Stimulated activated CD4-positive, alpha-beta T cell treated with anti-CD3 and anti-CD28 coated beads, Interleukin-4, amount 100 ng/mL, for 1 hour (primary cell): ENCODE measurements at places on chromosomes 6 and 20.

- no peak for DNase-seq
Observed at GRCh38 chr20:4829514-4830215, 108.0 kb downstream of the PRND start.

- DNase-seq, result no peak
Observed at GRCh38 chr20:9837634-9838033, 1.2 kb downstream of the PAK5 start.

DNA sequence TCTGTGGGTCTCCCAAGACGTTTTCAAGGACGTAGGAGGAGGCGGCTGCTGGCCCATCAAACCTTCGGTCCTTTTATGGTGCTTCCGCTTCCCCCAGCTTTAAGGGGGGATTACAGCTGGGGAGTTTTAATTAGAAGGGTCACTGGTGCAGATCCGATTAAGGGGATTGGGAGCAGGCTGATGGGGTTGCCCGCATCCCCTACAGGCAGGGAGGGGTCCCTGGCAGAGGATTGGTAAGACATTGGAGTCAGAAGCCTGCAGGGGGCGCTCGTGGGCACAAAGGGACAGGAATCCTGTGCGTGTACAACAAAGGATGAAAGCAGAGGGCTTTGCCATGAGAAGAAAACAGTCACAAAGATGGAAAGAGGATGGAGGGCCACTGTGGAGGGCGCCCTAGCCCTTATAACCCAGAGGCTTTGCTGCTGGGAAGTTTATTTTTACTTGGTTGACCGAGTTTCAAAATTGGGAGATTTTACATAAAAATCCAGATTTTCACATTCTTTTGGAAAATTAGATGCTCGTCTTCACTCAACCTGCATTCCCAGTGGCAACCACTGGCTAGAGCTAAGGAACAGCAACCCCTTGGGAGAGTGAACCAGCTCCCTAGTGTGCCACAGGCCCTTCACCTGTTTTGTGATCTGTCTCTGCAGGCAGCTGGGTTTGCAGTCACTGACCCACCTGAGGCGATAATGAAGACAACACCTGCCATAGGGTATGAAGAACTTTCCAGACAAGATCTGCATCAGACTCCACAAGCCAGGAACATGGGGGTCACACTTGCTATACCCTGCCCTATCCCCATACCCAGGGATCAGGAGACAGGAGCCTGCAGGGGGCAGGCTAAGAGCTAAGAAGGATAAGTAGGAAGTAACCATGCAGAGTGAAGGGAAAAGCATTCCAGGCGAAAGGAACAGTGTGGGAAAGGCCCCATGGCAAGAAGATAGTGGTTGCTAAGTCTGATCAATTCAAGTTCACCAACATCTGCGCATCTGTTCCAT lies 97.7 kb downstream of the KCNB1 start:
- DNase-seq, result peak; percentile 69

- no peak for DNase-seq
Observed at GRCh38 chr6:35203680-35204079, 10.1 kb upstream of the SCUBE3 start.

- no peak for DNase-seq
Observed at GRCh38 chr20:63276956-63277355, 4.3 kb downstream of the ARFGAP1 start.

DNA sequence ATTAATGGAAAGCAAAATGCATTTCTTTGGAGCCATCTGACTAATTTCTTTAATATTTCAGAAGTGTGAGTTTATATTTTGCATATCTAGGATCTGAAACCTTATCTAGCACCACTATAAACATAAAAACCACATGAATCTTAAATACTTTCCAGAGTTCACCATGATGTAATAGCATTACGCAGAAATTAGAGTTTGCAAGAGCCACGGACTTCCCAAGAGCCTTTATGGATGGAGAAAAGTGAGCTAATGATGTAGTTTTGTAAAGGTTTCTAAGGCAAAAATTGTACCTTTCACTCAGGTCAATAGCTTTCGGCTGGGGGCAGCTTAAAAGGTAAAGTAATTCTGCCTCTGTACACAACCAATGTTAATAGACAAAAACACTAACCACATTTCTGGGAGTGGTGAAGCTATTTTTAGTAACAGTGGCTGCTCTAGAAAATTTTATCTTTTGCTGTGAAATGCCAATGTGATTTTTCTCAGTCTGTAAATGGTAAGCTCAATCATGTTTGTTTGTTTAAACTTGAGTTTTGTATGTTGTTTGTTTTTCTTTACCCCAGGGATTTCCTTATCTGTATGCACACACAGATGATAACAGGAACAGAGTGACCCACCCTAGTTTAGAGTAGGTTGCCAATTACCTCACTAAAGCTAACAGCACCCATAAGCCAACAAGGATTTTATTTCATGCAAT lies 80.5 kb downstream of the FILIP1 start:
- DNase-seq, result no peak

DNA sequence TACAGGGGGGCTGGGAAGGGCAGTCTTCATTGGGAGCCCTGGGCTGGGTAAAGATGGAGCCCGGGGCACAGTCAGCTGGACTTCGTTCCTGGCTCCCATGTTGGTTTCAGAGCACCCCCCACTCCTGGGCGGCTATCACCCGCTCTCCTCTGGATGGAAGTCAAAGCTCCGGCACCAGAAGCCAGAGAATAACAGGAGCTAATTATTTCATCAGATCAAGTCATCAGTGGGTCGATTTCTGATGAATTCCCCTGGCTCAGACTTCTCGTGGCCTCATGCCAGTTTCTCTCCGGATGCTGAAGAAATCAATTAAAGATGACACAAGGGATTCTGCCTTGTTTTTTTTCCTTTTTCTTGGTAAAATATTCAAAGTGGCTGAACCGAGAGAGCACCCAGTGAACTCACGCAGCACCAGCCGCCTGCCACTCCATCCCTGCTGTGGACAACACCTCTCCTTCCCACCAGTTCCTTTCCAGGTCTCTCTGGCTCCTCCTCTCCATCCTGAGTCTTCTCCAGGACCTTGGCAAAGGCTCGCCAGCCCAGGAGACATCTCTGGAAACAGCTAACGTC lies 22.5 kb downstream of the SULF2 start:
- DNase-seq, result no peak

DNA sequence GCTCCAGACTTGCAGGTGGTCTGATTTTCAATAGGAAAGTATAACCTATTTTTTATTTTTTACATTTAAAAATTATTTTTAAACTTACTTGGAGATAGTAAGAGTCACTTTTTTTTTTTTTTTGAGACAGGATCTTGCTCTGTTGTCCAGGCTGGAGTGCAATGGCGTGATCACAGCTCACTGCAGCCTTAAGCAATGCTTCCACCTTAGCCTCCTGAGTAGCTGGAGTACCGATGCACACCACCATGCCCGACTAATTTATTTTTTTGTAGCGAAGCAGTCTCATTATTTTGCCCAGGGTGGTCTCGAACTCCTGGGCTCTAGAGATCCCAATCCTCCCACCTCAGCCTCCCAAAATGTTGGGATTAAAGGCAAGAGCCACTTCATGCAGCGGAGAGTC lies 84.8 kb upstream of the RALY start:
- DNase-seq, result no peak

DNA sequence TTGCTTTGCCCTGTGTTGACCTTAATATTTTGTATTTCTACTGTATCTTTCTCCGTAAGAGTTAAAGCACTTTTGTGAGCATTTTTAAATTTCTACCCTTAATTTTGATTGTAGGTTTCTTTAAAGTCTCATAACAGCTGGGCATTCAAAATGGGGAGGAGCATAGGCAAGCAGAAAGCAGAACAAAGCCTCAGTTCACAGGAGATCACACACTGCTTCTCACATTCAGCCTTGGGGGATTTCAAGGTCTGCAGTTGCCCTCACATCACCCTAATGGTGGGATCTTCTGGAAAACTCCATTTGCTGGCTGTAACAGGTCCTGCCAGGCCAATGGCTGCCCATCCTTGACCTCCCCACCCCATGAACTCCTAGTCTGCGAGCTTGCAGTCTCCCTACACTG lies 292.9 kb downstream of the PHACTR1 start:
- DNase-seq, result no peak

DNA sequence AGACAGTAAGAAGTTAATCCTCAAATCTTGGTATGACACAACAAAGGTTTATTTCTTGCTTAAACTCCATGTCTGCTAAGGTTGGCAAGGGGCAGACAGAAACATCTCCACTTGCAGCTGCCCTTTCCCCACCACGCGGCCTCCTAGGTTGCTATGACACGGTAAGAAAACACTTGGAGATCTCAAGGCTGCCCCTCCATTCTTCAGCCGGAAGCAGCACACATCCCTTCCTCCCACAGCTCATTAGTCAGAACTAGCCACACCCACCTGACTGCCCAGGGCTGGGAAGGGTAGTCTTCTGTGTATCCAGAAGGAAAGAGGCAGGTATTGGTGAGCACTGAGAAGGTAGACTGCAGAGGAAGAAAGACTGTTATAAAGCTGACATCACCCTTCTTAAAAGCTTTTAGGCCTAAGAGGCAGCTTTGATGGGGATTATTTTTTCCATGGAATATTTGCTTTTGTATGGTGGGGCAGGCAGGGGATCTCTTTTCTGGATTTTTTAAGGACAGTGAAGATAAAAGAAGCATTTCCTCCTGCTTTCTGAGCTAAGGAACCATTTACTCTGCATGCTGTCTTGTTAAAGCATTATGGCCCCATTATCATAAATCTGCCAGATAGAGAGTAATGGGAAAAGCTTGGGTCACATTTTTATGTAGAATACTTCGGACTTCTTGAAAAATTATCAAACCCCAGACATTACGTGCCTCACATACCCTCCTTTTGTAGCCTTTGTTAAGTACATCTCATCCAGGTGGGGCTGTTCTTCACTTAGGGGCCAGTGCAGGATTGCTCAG lies 41.6 kb downstream of the MRAP2 start:
- DNase-seq, result no peak

GRCh38 chr6:166933396-166933795 lies 23.0 kb downstream of the RNASET2 start:
- DNase-seq, result no peak

DNA sequence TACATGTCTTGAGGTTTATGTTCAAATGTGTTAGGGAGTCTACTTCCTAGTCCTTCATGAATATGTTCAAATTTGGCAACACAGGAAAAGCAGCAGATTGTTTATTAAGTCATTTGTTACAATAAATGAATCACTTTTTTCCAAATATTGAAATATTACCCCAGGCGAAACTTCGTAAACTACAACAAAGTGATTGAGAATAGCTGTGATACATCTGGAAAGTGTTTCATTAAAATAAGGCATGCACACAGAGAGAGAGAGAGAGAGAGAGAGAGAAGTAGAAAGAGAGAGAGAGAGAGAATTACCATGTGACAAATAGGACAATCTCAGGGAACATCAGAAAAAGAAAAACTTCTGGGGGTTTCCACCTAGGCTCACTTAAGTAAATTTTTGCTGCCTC lies 363.1 kb upstream of the PTCHD4 start:
- DNase-seq, result no peak

DNA sequence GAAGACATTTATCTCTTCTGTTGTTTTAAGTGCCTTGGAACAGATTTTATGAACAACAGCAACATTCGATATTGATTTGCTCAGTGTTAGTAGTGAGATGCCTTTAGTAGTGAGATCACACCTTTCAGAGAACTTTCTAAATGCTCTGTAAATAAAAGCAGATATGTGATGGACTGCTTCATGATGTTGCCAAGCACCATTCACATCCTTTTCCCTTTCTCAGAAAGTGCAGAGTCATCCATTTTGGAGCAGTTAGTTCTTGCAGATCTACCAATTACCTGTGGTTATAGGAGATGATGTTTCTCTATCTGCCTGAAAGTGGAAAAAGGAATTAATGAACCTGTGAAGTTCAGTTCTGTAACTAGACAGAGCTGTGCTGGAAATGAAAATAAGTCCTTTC lies 27.0 kb downstream of the CBFA2T2 start:
- no peak for DNase-seq

DNA sequence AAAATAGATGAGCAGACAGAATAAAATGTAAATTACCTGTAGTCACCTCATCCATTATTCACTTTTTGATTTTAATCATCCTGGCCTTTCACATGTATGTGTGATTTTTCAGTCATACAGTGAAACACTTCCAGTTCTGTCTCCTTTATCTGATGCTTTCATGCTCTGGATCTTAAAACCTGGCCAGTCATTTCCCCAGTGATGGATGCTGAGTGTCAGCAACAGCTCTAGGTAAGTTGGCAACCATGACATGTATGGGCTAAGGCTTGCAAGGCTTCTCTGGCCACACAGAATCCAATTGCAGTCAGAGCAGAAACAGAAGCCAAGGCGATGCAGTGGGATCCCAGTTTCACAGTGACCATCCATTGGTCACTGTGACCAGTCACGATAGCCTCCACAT lies 35.8 kb downstream of the FBXO9 start:
- no peak for DNase-seq

DNA sequence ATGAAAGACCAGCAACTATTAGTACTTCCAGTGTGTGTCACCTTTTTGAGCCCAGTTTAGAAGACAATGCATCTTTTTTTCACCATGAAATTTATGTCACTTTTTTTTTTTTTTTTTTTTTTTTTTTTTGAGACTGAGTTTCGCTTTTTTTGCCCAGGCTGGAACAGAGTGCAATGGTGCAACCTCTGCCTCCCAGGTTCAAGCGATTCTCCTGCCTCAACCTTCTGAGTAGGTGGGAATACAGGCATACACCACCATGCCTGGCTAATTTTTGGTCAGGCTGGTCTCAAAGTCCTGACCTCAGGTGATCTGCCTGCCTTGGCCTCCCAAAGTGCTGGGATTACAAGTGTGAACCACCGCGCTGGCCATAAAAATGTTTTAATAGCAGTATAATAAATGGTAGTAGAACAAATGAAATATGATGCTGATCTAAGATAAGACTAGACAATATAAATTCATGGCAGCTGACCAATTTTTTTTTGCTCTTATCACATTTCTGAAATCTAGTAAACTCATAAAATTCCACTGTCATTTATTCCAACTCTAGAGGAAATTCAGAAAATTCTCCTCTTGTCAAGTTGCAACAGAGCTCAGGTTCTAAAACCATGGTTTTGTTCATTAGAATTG lies 21.3 kb downstream of the NHSL1 start:
- no peak for DNase-seq

DNA sequence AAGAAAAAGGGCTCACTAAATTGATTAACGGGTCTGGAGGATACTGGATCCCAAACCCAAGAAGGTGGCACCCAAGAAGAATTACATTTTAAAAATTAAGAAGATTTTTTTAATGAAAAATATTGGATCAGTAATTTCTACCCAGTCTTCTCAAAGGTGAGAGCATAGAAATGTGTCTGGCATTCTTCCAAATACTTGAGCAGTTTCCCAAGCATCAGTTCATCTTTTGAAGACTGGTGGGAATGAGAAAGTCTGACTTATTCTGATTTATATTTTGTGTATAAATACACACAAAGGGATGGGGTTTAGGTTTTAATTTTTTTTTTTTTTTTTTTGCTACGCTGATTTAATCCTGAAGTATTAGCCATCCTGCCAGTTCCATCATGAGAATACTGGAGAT lies 3.3 kb downstream of the MGME1 start:
- no peak for DNase-seq

- no peak for DNase-seq
Observed at GRCh38 chr6:6635291-6635690, 46.8 kb downstream of the LY86 start.
